ENCODE measurements at places on chromosomes 12 and 14.

DNA sequence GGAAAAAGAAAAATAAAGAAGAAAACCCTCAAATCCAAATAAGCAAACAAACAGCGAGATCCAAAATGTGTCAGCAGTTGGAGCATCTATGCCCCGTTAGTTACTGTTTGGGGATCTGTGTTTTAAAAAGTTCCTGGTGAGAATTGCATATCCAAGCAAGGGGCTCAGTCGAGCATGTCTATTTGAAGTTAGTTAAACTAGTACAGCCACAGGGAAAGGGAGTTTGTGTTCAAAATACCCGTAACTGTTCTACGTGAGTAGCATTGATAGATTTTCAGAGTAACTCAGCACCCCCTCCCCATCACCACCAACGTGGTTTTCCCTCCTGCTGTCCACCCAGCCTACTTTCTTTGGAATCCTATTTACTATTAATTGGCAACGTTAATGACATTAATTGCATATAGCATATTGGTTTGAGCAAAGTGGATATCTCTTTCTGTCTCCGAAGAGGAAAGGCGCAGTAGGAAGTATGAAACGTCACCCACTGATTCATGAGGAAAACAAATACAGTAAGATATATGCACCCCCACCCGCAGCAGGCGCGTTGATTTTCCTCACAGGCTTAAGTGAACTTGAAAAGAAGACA lies 1.5 kb downstream of the NPAS3 start:
- no peak for DNase-seq

DNA sequence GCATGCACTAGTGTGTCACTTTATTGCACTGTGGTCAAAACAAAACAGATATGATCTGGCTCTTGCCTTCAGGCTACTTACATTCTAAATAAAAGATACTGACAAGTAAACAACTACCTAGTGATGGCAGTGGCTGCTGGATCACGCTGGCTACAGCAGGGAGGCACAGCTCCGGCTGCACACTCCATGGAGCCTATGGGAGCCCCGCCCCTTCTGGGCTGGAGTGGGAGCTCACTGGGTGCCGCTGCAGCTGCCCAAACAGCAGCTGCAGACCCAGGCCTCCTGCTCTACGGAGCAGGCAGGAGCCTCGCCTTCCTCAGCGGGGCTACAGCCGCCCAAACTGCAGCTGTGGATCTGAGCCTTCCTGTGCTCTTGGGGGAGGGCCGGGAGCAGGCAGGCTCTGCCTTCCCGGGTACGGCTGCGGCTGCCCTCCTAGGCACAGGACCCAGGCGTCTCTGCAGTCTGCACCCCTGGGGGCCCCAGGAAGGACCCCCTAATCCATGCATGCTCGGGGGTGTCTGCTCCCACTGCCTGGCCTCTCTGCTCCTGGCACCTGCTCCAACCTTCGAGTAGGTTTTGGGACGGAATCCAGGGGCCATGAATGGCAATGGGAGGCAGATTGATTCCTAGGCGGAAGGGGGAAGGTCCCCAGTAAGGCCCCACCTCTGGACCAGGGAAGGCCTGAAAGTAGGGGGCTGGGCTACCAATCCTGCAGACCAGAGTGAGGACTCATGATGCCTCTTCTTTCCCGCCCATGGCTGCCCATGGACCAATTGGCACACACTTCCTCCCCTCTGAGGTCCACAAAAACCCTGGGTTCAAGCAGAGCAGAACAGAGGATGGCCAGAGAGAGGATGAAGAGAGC lies 253.1 kb downstream of the ANO6 start:
- no peak for DNase-seq

- DNase-seq, result no peak
Observed at GRCh38 chr12:16467272-16467671, 119.8 kb downstream of the MGST1 start.

DNA sequence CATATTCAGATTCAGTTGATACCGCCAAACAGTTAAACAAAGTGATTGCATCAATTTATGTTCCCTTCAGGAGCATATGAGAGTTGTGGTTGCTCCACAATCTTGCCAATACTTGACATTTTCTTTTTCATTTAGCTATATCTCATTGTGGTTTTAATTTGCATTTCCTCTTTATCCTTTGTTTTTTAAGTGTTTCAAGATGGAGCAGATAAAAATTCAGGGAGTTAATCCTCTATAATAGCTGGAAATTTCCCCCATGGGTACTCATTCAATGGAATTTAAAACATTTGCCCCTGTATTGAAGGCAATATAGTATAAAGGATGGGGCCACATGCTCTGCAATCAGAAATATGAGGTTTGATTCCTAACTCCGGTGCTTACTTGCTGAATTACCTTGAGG lies 1.1 kb upstream of the EXD2 start:
- DNase-seq, result no peak

GRCh38 chr12:71737197-71737596 lies 17.5 kb upstream of the RAB21 start:
- no peak for DNase-seq

- DNase-seq, result no peak
Observed at GRCh38 chr12:98741196-98741555, 96.1 kb downstream of the APAF1 start.

DNA sequence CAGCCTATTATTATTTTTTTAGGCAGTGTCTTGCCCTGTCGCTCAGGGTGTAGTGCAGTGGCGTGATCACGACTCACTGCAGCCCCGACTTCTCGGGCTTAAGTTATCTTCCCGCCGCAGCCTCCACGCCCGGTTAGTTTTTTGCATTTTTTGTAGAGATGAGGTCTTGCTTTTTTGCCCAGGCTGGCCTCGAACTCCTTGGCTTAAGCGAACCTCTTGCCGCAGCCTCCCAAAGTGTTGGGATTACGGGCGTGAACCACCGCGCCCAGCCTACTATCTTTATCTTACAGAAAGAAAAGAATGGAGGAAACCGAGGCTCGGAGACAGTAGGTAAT lies 507 bp upstream of the PTPN11 start:
- no peak for DNase-seq

- DNase-seq, result no peak
Observed at GRCh38 chr12:75784591-75784990, 247.0 kb downstream of the PHLDA1 start.

Measured in iPS DF 6.9 (cell line).